ENCODE measurements at places on chromosomes 7 and 10. TPM values are rescaled to one million over a fixed set of nuclear protein-coding genes. Genes with fewer than 3 reads are reported as not detected.

METTL2B gene
- total RNA-seq, result 36.9 TPM

PIP gene
- total RNA-seq, result not detected

MALRD1 gene
- 1.2 TPM for total RNA-seq

LIMK1 gene
- total RNA-seq, result 62.7 TPM

CTNNA3 gene
- 1.7 TPM for total RNA-seq

TMEM236 gene
- total RNA-seq, result 0.07 TPM

HYAL4 gene
- not detected for total RNA-seq

SH2D4B gene
- 0.12 TPM for total RNA-seq

INMT gene
- 2.9 TPM for total RNA-seq

GRM3 gene
- total RNA-seq, result 1.4 TPM

NPC1L1 gene
- total RNA-seq, result 21.2 TPM

TMEM130 gene
- 0.20 TPM for total RNA-seq

ASB10 gene
- not detected for total RNA-seq

TLL2 gene
- total RNA-seq, result 0.60 TPM

ERVW-1 gene
- not detected for total RNA-seq

CHST15 gene
- 8.1 TPM for total RNA-seq

TMEM229A gene
- not detected for total RNA-seq

NEUROD6 gene
- total RNA-seq, result not detected

PAX4 gene
- total RNA-seq, result 23.6 TPM

GRM8 gene
- total RNA-seq, result 4.2 TPM

RASA4B gene
- total RNA-seq, result 10.8 TPM

SHLD2 gene
- total RNA-seq, result 19.2 TPM

SGCE gene
- 49.3 TPM for total RNA-seq

CTTNBP2 gene
- total RNA-seq, result 14.0 TPM

ICA1 gene
- 61.7 TPM for total RNA-seq

All from progenitor cell of endocrine pancreas (in vitro differentiated cells).